HTR-8/SVneo (cell line): ENCODE measurements at places on chromosomes 12 and 14.

- no peak for DNase-seq
These were observed 151.7 kb downstream of the MON2 start for GRCh38 chr12:62618319-62618718.

- no peak for DNase-seq
These were observed 63.1 kb downstream of the BBS10 start for GRCh38 chr12:76284816-76285750.

- DNase-seq = no peak
These were observed 14.0 kb upstream of the TRPV4 start for GRCh38 chr12:109847142-109847735.

DNA sequence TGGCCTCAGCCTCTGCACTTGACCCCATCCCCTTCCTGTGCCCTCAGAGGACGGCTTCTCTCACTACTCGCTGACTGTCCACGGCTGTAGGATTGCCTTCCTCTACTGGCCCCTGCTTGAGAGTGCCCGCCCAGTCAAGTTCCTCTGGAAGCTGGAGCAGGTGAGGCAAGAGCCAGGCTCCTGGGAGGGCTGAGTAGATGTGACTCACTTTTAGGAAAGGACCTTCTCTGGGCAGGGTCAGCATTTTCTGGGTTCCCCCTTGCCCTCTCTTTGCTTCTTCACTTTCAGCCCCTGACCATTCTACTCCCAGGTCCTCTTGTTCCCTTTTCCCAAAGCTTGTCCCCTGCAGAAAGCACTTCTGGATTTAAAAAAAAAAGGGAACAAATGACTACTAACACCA is 7.7 kb downstream of the CLSTN3 start:
- no peak for DNase-seq
